T-cell (primary cell): ENCODE measurements at places on chromosomes 3 and 15. TPM values are rescaled to one million over a fixed set of nuclear protein-coding genes. Genes with fewer than 3 reads are reported as not detected.

Gene STAB1
- total RNA-seq, result 1.7 TPM

Gene FBXW12
- total RNA-seq, result not detected

Gene LRTM1
- not detected for total RNA-seq

Gene MYL3
- not detected for total RNA-seq

DNA sequence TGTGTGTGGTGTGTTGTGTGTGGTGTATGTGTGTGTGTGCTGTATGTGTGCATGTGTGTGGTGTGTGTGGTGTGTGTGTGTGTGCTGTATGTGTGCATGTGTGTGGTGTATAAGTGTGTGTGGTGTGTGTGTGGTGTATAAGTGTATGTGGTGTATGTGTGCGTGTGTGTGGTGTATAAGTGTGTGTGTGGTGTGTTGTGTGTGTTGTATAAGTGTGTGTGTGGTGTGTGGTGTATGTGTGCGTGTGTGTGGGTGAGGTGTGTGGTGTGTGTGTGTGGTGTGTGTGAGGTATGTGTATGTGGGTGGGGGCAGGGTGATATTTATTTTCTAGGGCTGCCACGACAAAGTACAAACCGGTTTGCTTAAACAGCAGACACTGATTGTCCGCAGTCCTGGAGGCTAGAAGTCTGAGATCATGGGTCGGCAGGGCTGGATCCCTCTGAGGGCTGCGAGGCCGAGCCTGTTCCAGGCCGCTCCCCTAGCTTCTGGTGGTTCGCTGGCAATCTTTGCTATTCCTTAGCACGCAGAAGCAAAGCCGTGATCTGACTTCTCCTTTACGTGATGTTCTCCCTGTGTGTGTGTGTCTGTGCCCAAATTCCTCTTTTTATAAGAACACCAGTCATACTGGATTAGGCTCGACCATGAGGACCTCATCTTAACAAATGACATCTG lies 160.2 kb downstream of the XXYLT1 start:
- no peak for DNase-seq

DNA sequence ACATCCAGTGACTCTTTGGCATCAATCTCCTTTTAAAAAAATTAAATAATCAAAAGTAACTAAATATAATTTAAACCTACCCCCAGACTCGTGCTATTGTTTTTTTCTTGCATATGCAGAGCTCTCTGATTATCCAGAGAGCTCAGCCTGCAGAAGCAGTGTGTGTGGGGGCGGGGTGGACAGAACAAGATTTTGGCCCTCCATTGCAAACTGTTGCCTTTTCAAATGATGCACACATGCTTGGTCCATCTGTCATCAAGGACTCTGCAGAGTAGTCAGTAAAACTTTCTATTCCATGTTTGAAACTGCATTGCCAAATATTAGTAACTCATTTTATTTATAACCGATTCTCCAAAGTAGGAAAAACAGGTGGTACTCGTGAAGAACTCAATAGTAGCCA lies 28.6 kb upstream of the STXBP5L start:
- DNase-seq, result no peak
